Vagina (tissue), 2 donors: ENCODE measurements at places on chromosomes 3 and 15. TPM values are rescaled to one million over a fixed set of nuclear protein-coding genes. Genes with fewer than 3 reads are reported as not detected.

NTRK3 gene
- total RNA-seq: 4.9 TPM

SELENOT gene
- total RNA-seq: 70.0 TPM

GPR15 gene
- 1.2 TPM for total RNA-seq

- no peaks in the 10 kb centered on the region for H3K36me3 ChIP-seq
- H3K27ac ChIP-seq: no peak overlapping the region
- H3K27me3 ChIP-seq: no peaks in the 10 kb centered on the region
Observed at GRCh38 chr3:38374221-38374620, 27.6 kb downstream of the XYLB start.

DNA sequence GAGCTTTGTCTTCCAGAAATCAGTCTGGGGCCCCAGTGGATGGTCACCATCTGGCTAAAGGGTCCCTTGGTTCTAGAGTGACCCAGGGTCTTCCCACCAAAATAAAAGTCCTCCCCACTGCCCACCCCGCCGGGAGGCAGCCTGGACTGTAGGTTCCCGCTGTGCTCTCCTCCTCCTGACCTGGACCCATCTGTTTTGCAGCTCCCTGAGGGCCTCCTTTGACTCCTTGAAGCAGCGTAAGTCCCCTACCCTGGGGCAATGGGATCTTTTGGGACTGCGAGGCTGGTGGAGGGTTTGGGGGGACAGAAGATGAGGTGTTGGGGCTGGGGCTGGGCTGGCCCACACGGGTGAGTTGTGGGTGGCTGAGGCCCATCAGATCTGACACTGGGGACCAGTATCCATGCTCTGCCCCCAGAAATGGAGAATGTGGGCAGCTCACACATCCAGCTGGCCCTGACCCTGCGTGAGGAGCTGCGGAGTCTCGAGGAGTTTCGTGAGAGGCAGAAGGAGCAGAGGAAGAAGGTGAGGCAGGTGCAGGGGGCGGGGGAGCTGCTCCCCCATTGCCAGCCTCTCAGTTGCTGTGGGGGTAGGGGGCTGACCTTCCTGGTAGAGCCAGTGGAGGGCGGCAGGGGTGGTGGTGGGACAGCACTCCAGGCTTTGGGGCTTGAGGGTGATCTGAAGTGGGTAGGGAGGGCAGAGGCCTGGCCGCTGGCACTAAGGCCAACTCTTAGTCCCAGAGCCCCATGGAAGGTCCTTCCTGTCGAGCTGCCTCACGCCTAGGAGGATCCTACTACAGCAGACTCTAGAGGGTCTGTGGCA is 30.4 kb downstream of the PSTPIP1 start:
- peaks cover 13% of the 10 kb centered on the region for H3K4me1 ChIP-seq
- no peak overlapping the region for H3K4me3 ChIP-seq
- H3K27ac ChIP-seq: no peak overlapping the region
- DNase-seq: no peak
- H3K27me3 ChIP-seq: no peaks in the 10 kb centered on the region

DNA sequence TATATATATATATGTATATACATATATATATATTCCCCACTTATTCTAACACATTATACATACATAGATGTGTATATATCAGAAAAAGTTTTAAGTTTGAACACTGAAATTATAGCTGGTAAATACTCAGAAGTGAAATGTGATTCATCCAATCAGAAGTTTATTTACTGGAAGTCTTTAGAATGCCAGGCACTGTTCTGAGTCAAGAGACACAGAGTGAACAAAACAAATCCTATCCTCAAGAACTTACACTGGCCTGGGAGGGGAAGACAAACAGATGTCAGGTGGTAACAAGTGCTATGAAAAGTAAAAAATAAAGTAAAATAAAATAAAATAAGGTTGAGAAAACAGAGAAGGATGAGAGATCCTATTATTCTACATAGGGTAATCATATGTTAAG is 13.4 kb downstream of the DHX36 start:
- H3K4me1 ChIP-seq: no peaks in the 10 kb centered on the region
- no peak for DNase-seq

KBTBD13 gene
- not detected for total RNA-seq

LXN gene
- total RNA-seq: 22.6 TPM

GRCh38 chr15:36161108-36161507 is 418.3 kb upstream of the CDIN1 start:
- peaks cover 11% of the 10 kb centered on the region for H3K4me1 ChIP-seq
- H3K36me3 ChIP-seq: no peaks in the 10 kb centered on the region
- no peak for DNase-seq
- no peak overlapping the region for H3K27ac ChIP-seq
- no peak overlapping the region for H3K4me3 ChIP-seq

GRCh38 chr3:123586968-123587367 is 2.1 kb upstream of the HACD2 start:
- DNase-seq: no peak
- H3K36me3 ChIP-seq: no peaks in the 10 kb centered on the region
- H3K27me3 ChIP-seq: no peaks in the 10 kb centered on the region
- no peak overlapping the region for H3K27ac ChIP-seq
- peaks cover 34% of the 10 kb centered on the region for H3K4me1 ChIP-seq
- no peak overlapping the region for H3K4me3 ChIP-seq

SLC6A1 gene
- 2.0 TPM for total RNA-seq

- no peak overlapping the region for H3K27ac ChIP-seq
- H3K36me3 ChIP-seq: no peaks in the 10 kb centered on the region
- no peak for DNase-seq
- no peaks in the 10 kb centered on the region for H3K27me3 ChIP-seq
- H3K4me3 ChIP-seq: no peak overlapping the region
Observed at GRCh38 chr3:160108362-160108761, 116.9 kb upstream of the C3orf80 start.

DNA sequence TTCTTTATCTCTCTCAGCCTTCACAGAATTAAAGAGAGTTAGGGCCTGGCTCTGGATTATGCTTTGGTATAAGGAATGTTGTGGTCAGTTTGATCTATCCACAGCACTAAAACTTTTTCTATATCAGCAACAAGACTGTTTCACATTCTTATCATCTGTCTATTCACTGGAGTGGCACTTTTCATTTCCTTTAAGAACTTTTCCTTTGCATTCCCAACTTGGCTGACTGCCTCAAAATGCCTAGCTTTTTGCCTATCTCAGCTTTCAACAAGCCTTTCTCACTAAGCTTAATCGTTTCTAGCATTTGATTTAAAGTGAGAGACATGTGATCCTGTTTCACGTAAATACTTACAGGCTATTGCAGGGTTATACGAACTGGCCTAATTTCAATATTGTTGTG is 471.8 kb downstream of the GBE1 start:
- no peaks in the 10 kb centered on the region for H3K27me3 ChIP-seq
- H3K27ac ChIP-seq: no peak overlapping the region
- no peaks in the 10 kb centered on the region for H3K4me1 ChIP-seq

GRCh38 chr3:77868725-77869124 is 828.8 kb downstream of the ROBO2 start:
- H3K4me1 ChIP-seq: no peaks in the 10 kb centered on the region
- no peak overlapping the region for H3K4me3 ChIP-seq
- no peaks in the 10 kb centered on the region for H3K36me3 ChIP-seq
- H3K27ac ChIP-seq: no peak overlapping the region
- DNase-seq: no peak
- H3K27me3 ChIP-seq: no peaks in the 10 kb centered on the region

MITF gene
- total RNA-seq: 57.7 TPM

- no peaks in the 10 kb centered on the region for H3K36me3 ChIP-seq
- H3K4me1 ChIP-seq: no peaks in the 10 kb centered on the region
- DNase-seq: no peak
- no peak overlapping the region for H3K4me3 ChIP-seq
- no peak overlapping the region for H3K27ac ChIP-seq
Observed at GRCh38 chr15:49135342-49135857, 20.0 kb downstream of the COPS2 start.

DNA sequence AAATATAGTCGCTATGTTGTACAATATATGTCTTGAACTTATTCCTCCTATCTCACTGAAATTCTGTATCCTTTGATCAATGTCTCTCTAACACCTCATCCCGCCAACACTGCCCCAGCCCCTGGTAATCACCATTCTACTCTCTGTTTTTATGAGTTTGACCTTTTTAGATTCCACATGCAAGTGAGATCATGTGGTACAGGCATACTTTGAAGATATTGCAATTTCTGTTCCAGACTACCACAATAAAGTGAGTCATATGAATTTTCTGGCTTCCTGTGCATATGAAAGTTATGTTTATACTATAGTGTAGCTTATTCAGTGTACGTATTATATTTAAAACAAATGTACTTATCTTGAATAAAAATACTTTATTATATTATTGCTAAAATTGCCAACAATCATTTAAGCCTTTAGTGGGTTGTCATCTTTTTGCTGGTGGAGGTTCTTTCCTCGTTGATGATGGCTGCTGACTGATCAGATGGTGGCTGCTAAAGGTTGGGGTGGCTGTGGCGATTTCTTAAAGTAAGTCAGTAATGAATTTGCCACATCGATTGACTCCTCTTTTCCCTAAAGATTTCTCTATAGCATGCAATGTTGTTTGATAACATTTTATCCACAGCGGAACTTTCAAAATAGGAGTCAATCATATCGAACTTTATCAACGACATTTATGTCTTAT is 257.2 kb downstream of the NFKBIZ start:
- no peak overlapping the region for H3K4me3 ChIP-seq
- DNase-seq: no peak
- no peaks in the 10 kb centered on the region for H3K4me1 ChIP-seq
- H3K27me3 ChIP-seq: no peaks in the 10 kb centered on the region

DNA sequence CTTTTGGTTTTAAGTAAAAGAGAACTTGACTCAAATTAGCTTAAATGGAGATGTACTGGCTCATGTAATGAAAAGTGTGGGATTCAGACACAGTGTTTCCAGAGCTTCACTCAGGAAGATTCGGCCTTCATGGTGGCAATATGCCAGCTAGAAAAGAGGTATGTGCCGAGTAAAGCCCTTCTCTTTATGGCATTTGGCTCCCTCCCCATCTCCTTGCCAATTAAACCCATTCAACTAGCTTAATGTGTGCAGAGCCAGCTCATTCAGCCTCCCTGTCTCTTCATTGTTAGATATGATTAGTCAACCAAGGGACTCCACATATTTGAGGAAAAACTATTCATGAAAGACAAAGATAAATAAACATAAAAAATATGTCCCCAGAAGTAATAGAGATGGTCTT is 15.0 kb upstream of the TRANK1 start:
- no peak overlapping the region for H3K27ac ChIP-seq
- no peaks in the 10 kb centered on the region for H3K36me3 ChIP-seq
- no peaks in the 10 kb centered on the region for H3K4me1 ChIP-seq
- no peak for DNase-seq
- H3K4me3 ChIP-seq: no peak overlapping the region

GRCh38 chr3:14288833-14289451 is 110.3 kb downstream of the LSM3 start:
- DNase-seq: no peak
- H3K4me3 ChIP-seq: no peak overlapping the region
- H3K27ac ChIP-seq: no peak overlapping the region
- H3K27me3 ChIP-seq: no peaks in the 10 kb centered on the region

- no peak for DNase-seq
- no peaks in the 10 kb centered on the region for H3K4me1 ChIP-seq
- H3K36me3 ChIP-seq: no peaks in the 10 kb centered on the region
- H3K4me3 ChIP-seq: no peak overlapping the region
- no peak overlapping the region for H3K27ac ChIP-seq
Observed at GRCh38 chr3:152050903-152051302, 177.5 kb downstream of the SUCNR1 start.

DNA sequence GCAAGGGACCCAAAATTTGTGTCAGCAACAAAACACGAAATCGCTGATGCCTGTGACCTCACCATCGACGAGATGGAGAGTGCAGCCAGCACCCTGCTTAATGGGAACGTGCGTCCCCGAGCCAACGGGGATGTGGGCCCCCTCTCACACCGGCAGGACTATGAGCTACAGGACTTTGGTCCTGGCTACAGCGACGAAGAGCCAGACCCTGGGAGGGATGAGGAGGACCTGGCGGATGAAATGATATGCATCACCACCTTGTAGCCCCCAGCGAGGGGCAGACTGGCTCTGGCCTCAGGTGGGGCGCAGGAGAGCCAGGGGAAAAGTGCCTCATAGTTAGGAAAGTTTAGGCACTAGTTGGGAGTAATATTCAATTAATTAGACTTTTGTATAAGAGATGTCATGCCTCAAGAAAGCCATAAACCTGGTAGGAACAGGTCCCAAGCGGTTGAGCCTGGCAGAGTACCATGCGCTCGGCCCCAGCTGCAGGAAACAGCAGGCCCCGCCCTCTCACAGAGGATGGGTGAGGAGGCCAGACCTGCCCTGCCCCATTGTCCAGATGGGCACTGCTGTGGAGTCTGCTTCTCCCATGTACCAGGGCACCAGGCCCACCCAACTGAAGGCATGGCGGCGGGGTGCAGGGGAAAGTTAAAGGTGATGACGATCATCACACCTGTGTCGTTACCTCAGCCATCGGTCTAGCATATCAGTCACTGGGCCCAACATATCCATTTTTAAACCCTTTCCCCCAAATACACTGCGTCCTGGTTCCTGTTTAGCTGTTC is 34.9 kb downstream of the CHDH start:
- DNase-seq: no peak
- no peak overlapping the region for H3K4me3 ChIP-seq
- H3K27me3 ChIP-seq: no peaks in the 10 kb centered on the region

GRCh38 chr3:169629895-169630294 is 33.6 kb downstream of the MECOM start:
- H3K36me3 ChIP-seq: no peaks in the 10 kb centered on the region
- DNase-seq: no peak
- no peaks in the 10 kb centered on the region for H3K27me3 ChIP-seq
- no peak overlapping the region for H3K27ac ChIP-seq

DNA sequence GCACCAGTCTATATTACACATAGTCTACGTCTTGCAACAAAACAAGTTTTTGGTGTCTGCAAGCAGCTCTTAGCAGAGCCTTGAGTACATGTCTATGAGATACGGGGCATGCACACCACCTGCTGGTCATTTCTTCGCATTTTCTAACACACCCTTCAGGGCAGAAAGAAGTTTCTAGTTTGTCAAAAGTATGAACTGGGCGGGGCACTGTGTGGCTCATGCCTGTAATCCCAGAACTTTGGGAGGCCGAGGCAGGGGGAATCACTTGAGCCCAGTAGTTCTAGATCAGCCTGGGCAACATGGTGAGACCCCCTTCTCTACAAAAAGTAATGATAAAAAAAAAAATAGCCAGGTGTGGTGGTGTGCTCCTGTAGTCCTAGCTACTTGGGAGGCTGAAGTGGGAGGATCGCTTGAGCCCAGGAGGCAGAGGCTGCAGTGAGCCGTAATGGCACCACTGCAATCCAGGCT is 64.2 kb upstream of the ARL8B start:
- no peaks in the 10 kb centered on the region for H3K36me3 ChIP-seq
- DNase-seq: no peak
- H3K27me3 ChIP-seq: no peaks in the 10 kb centered on the region
- H3K4me3 ChIP-seq: no peak overlapping the region
- H3K4me1 ChIP-seq: peaks cover 34% of the 10 kb centered on the region

DNA sequence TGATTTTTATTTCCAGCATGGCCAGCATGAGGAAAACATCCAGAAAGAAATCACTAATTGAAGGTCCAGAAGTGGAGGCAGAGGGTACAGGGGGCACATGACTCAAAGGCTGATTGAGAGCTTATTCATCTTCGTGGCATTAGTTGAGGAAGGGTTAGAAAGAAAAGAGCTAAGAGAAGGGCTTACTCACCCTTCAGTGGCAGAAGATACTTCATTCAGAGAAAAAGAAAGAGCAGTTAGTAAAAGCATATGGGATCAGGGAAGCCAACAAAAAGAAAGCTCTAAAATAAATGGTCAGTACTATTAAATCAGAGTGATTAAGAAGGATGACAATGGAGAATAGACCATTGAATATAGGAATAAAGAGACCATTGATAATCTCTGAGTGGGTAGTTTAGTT is 25.2 kb downstream of the GAP43 start:
- H3K4me1 ChIP-seq: no peaks in the 10 kb centered on the region
- H3K27ac ChIP-seq: no peak overlapping the region
- H3K27me3 ChIP-seq: no peaks in the 10 kb centered on the region
- no peaks in the 10 kb centered on the region for H3K36me3 ChIP-seq
- H3K4me3 ChIP-seq: no peak overlapping the region
- no peak for DNase-seq

CX3CR1 gene
- total RNA-seq: not detected
